Left kidney (tissue), 8 donors: ENCODE measurements at places on chromosomes 3 and 15.

DNA sequence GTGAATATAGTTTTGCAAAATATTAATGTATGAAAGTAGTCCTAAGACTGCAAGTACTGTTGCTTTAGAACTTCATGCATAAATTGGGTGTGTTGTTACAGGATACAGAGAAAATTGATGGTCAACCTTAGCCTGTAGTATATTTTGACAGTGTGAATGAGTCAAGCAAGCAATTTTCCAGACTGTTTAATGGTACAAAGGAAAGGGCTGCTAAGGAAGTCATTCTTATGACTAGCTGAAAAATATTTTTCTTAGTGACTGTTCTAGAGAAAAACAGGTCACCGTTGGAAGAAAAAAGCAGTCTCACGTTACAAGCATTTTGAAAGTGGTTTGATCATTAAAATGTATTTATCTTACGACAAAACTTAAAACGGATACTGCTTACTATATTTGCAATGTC, 49.2 kb downstream of the MBNL1 start:
- no peak for DNase-seq

GRCh38 chr3:170809007-170809974, 60.7 kb downstream of the RPL22L1 start:
- peak; percentile 65 for DNase-seq

DNA sequence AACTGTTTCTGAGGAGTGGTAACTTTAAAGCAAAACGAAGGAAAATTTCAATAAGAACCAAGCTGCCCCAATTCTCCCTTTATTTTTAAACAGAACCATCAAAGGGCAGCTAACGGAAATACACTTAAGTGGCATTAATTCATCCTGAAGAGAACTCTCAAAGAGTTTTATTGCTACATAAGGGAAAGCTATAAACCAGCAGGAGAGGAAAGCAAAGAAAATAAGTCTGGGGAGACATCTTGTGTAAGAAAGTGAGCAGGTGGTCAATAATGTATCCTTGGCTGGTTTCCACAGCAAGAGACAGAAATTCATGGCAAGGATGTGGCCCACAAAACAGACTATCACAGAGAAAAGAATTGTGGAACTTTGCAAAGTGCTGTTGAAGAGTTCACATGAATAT, 40.0 kb upstream of the CMSS1 start:
- DNase-seq, result peak; percentile 7

- no peak for DNase-seq
Measured at GRCh38 chr15:69164807-69165636, 4.6 kb downstream of the GLCE start.

DNA sequence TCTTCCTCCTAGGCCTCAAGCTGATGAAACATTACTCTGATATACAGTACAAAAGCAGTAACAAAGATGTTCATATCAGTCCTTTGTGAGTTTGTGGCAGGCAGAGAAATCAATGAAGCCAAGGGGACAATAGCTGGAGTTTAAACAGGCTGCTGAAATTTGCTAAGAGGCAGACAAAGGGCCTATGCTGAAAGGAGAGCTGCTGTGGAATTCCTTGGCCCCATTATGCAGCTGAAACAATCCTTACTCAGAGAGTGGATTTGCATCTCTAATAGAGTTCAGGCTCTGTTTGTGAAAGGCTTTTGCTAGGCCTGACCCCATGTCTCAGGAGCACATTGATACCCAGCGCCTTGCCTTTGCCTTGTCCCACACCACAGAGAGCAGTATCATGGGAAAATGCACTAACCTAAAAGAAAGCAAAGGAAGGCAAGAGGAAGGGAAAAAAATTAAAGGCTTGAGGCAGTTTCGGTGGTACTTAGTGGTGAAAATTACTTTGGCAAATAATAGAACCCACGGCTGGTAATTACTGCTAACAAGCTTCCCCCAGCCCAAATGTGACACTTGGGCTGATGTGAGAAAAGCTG, 195.0 kb upstream of the EPHA3 start:
- DNase-seq, result no peak

GRCh38 chr15:69644876-69645275, 192.3 kb downstream of the RPLP1 start:
- no peak for DNase-seq

DNA sequence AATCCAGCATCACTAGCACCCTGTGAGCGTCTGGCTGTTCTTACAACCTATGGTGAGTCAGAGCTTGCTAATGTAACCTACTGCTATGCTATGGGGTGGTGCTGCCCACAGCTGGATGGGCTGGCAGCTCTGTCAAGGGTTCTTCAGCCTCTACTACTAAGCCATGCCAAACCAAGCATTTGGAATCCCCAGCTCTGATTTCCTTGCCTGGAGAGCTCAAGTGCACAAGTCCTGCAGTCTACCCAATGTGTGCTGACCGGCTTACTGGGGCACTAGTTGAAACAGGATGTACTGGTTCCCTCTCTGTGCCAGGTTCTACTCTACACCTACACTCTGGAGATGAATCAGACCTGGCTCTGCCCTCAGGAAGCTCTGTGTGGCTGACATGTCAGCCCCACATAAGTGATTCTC, 4.2 kb downstream of the TEX264 start:
- DNase-seq, result no peak

DNA sequence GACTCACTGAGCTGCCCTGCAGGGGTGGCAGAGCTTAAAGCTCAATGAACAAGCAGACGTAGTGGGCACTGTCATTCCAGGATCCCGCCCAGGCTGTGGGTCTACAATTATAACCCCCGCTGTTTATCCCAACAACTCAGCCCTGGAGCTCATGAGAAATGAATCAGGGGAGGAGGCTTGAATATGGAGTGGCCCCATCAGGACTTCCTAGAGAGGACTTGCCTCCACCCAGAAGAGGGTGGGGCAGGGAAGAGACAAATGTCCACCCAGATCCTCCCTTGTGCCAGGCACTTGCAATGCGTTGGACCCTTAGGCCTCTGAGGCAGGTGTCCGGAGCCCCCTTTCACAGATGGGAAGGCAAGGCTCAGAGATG, 33.0 kb downstream of the SLC6A20 start:
- no peak for DNase-seq

DNA sequence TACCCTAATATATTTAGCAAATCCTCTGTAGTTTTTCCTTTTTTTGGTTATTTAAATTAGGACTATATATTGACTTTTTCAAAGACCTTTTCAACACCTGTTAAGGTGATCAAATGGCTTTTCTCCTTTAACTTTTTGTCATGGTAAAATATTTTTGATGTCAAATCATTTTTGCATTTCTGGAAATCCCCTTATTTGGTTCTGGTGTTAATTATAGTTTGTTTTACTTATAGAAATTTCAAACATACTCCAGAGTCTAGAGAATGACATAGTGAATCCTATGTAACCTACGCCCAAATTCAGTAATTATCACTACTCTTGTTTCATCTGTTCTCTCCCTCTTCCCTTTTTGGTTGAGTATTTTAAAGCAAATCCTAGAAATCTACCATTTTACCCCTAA, 121.3 kb upstream of the TBL1XR1 start:
- no peak for DNase-seq

DNA sequence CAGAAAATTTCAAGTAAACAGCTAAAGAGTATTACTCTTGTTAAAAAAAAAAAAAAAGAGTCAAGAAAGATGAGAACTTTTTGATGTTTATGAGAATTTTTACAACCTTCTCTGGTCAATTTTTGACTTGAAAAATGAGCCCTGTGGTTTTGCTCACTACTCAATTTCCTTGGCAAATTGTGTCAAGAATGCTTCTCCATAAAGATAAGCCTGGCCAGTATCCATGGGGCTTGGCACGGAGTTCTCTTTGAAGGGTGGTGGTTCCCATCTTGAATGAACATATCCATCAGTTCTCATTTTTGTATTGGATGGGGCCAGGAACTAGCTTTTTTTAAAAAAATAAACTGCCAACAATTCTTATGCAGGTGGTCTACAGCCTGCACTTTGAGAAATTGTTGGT, 179.9 kb downstream of the RYR3 start:
- DNase-seq, result no peak

GRCh38 chr15:79844221-79844620, 52.6 kb downstream of the MTHFS start:
- DNase-seq, result no peak

- DNase-seq, result no peak
Measured at GRCh38 chr3:177284383-177284881, 87.2 kb upstream of the TBL1XR1 start.
